ENCODE measurements at places on chromosomes 6 and 20.
A peak's percentile ranks its signal among the peaks of the same experiment; 100 is the strongest.

DNA sequence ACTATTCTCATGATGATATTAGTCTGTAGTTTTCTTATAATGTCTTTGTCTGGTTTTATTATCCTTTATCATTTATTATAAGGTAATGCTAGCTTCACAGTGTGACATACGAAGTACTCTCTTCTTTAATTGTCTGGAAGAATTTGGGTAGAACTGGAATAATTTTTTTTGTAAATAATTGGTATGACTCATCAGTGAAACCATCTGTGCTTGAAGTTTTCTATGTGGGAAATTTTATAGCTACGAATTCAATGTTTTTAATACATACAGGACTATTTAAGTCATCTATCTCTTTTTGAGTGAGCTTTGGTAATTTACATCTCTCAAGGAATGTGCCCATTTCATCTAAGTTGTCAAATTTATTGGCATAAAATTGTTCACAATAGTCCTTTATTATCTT lies 86.3 kb downstream of the SOD2 start:
- DNase-seq: no peak

DNA sequence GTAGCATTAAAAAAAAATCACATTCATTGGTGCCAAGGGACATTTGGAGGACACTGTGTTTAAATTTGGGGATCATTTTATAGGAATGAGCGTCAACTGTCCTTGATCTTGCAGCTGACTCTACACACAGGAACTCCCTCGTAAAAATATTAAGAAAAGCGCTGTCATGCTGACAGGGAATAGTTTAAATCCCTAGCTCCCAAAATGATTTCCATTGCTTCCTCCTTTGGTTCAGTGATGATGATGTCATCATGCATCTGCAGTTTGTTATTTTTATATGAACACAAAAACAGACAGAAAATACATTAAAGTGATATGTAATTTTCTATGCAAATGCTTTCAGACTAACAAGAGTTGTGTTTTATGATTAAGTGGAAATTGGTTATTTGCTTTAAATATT lies 275.6 kb downstream of the BTBD9 start:
- no peak for DNase-seq

- no peak for DNase-seq
These were observed 20.2 kb upstream of the ARFGEF2 start for GRCh38 chr20:48901326-48901725.

DNA sequence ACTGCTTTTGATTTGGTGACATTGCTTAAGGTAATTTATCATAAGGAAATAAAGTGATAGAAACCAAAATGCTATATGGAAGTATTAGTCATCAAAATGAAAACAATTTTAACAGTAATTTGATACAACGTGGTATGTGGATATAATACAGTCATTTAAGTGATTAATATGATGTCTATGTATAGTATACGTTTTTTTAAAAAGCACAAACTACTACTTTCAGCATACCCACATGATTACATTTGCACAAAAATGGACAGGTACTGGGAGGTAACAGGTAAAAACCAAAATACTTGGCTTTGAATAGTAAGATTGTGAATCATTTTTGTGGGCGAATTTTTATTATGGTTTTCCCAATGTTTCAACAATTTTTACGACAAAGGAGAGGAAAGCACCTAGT lies 97.6 kb downstream of the OGFRL1 start:
- DNase-seq: no peak

DNA sequence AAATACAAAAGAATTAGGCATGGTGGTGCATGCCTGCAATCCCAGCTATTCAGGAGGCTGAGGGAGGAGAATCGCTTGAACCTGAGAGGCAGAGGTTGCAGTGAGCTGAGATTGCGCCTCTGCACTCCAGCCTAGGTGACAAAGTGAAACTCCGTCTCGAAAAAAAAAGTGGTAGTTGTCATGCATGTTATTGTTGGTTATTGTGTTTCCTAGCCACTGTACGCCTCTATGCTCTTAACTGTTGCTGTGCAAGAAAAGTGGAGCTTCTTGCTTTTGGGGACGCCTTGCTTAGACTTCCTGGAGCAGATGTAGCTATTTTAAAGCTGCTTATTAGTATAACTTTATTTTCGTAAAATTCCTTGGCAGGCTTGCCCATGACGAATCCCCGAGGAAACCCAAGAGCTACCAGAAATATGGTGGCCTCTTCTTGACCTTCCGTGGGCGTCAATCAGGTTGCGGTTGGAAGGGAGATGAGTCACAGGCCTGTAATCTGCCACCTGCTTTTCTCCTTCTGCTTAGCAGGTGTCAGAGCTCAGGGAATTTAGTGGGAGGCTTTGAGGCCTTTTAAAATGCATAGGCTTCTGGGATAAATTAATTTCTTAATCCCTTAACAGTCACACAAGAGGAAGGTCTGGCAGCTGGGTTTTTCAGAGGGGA lies 17.3 kb downstream of the GABRR2 start:
- DNase-seq: no peak

DNA sequence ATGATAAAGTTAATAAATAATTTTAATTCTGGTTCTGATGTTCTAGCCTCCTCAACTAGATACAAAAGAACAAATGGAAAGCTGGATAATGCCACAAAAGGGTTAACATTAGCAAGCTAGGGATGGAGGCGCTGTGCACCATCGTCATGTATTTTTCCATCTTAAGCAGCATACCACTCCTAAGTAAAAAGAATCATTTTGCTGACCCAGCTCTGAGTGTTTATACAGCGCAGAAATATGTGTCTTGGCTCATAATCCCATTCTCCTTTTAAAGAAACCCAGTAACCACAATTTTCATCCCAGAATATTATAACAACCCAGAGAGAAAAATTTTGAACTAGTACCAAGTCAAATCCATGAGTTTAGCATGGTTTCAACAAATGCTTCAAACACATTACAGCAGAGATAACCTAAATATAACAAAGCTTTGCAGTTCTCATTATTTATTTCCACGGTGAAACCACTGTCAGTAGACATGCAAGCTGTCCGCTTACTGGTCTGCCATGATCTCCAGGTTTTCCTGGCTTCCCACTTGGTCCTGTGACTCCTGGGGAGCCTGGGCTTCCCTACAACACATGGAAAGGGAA lies 111.1 kb downstream of the COL12A1 start:
- no peak for DNase-seq

DNA sequence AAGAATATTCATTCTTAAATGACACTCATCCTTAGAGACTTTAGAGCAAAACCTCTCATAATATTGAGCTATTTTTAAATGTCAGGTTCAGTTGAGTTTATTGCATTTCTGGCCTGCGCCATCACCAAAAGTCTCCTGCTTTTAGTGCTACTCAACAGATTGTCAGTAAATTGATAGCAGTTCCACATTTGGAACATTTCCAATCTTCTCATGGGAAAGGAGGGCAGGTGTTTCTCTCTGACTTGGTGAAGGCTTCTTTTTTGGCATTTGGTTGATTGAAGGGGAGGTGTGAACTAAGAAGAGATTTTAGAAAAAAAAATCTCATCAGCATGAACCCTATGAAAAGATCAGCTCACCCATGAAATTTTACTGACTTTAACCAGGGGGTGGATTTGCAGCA lies 125.9 kb upstream of the INSM1 start:
- DNase-seq: no peak

- DNase-seq: no peak
These were observed 401.1 kb upstream of the ARID1B start for GRCh38 chr6:156376091-156376490.

DNA sequence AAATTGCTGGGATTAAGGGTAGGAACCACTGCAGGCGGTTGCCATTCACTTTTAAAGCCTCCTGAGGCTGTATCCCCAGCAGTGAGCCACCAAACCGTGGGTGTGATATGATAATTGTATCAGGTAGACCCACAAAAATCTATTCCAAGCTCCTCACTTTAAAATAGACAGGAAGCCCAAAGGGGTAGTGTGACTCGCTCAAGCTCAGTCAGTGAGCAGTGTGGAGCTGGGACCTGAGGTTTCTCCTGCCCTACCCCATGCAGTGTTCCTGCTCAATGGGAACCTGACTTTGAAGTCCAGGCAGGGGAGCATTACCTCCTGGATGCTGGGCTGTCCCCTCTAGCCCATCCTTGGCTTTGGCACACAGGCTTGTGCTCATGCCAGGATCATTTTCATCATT lies 14.9 kb upstream of the MAPRE1 start:
- DNase-seq: no peak

DNA sequence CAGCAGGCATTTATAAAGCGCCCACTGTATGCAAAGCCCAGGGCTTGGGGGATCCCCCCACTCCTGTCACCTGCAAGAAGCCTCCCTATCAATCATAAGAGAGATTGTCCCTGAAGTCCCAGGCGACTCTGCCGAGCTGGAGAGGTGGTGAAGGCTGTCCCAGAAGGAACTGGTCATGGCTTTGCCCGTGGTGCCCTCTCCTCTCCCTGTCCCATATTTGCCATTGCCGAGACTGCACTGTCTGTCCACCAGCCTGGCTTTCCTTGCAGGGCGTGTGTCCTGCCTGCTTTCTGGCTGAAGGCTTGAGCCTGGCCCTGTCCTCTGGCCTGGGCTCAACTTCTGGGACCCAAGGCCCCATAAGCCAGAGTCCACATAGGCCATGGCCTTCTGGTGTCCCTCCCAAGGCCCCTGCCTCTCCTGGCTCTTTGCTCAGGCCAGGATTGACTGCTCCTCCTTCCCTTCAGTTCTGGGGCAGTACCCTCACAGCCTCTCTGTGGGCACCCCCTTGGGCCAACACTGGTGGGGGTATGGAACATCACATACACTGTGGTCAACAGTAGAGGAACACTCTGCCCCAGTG lies 46.9 kb downstream of the CPXM1 start:
- no peak for DNase-seq

DNA sequence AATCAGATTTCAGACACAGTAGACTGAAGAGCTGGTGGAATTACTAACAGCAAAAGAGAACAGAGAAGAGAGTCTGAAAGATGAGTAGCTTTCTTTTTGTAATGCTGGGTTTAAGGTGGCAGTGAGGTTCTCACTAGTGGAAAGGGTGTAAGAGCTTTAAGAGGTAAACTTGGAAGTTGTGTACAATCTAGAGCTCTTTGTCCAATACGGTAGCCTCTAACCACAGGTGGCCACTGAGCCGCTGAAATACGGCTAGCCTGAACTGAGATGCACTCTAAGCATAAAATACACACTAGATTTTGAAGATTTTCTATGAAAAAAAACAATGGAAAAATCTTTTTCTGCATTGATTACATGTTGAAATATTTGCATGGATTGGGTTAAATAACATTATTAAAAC lies 4.0 kb downstream of the ELOVL2 start:
- DNase-seq: no peak

- DNase-seq: no peak
These were observed 8.8 kb upstream of the CD83 start for GRCh38 chr6:14108571-14109410.

DNA sequence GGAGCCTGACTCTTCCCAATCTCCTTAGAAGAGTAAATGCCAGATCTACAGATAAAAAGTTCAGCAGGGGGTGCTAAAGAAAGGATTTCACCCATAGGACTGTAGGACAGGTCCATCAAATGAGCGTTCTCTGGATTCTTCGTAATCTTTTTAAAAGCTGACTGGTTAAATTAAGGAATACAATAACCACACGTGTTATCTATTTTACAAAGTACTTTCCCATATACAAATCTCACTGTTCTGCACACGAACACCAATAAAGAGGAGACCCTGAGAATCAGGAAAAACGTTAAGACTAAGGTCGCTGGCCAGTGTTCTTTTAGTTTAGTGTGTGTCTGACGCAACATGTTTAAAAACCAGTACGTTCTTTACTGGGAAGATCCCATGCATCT lies 542 bp downstream of the TUBE1 start:
- no peak for DNase-seq

DNA sequence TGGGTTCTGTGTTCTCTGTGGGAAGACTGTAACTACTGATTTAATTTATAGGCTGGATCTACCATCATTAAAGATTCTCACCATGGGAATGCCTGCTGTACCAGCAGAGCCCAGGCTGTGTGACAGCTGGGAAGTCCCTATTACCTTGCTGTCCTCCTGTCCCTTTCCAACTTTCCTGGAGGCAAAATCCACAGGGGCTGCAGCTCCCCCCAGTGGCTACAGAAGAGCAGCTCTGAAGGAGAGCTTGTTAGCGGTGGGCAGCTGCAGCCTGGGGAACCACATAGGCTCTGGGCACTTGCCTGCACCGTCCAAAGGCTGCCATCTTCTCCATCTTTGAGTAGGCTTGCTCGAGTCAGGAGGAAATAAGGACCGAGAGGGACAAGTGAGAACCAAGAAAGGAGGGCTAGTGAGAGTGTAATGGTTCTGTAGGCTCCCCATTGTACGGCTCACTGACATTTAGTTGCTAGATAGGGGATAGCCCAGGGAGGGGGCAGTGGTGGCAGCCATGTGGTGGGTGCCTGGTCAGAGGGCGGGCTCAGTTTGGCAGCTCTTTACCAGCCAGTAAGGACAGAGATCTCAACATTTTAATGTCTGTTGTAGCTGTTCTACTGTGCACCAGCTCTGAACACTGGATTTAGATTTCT lies 155.1 kb upstream of the MLIP start:
- peak; percentile 68 for DNase-seq

- DNase-seq: no peak
These were observed 10.3 kb upstream of the MYB start for GRCh38 chr6:135170849-135171248.

GRCh38 chr6:113464960-113465359 lies 392.2 kb upstream of the MARCKS start:
- DNase-seq: no peak

- no peak for DNase-seq
These were observed 6.6 kb downstream of the EZR start for GRCh38 chr6:158812611-158813010.

GRCh38 chr6:46270336-46270735 lies 99.6 kb upstream of the ENPP5 start:
- DNase-seq: no peak

- DNase-seq: no peak
These were observed 73.8 kb upstream of the ECI2 start for GRCh38 chr6:4209196-4209595.

- no peak for DNase-seq
These were observed 30.8 kb downstream of the WRNIP1 start for GRCh38 chr6:2795956-2796355.

DNA sequence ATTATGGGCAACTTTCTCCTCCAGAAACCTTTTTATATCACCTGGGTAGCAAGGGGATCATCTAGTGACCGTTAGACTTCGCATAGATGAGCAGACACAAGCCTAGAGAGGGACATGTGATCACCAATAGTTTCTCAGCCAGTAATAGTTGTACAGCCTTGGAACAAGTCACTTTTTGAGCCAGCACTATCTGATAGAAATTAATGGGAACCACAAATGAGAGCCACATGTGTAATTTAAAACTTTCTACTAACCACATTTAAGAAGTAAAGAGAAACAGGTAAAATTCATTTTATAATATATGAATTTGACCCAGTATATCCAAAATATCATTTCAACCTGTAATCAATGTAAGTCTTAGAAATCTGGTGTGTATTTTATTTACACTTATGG lies 592 bp upstream of the CTNNBL1 start:
- DNase-seq: no peak

- no peak for DNase-seq
These were observed 164.8 kb upstream of the NT5E start for GRCh38 chr6:85285114-85285513.

GRCh38 chr20:56005389-56005715 lies at the start of gene CBLN4:
CBLN4 (minus strand) TSS chr20:56005519; CDS start chr20:56004171, 1,348 bp downstream.
- no peak for DNase-seq

Measured in C1 segment of cervical spinal cord (tissue), 14 donors.